ENCODE measurements at places on chromosomes 6 and 20.
A peak's percentile ranks its signal among the peaks of the same experiment; 100 is the strongest.

GRCh38 chr6:20746024-20746423 is 211.8 kb downstream of the CDKAL1 start:
- no peak for DNase-seq

- DNase-seq = no peak
Observed at GRCh38 chr6:132310921-132311320, 90.4 kb downstream of the MOXD1 start.

DNA sequence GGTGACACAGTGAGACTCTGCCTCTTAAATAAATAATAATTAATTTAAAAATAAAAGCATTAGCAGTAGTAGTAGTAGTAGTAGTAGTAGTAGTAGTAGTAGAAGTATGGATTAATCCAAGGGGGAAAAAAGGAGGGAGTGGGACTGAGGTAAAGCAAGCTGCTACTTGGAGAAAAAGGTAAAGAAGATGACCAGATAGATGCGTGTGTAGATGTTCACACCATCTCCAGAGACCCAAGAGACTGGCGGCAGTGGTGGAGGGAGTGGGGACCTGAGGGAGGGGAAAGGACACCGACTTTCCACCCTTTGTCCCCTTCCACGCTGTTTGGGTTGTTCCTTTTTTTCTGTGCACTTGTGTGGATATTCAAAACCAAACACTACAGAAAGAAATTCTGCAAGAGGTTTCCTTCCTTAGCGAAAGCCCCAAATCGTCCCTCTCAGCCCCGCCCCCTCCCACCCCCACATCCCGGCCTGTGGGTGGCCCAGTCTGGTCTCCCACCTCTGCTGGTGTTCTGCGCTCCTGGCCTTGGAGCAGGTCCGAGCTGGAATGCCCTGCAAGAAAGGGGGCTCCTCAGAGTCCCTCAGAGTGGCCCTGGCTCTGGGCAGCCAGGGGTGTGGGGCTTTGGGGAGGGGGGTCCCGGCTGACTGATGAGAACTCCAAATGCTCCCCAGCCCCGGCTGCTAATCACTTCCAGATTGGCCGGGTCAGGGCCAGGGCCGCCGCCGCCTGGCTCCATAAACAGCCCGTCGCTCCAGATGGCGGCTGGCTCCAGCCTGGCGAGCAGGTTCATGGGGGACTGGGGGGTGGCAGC is 60.2 kb downstream of the UBE2V1 start:
- no peak for DNase-seq

- DNase-seq = no peak
Observed at GRCh38 chr6:129031051-129031599, 148.2 kb downstream of the LAMA2 start.

DNA sequence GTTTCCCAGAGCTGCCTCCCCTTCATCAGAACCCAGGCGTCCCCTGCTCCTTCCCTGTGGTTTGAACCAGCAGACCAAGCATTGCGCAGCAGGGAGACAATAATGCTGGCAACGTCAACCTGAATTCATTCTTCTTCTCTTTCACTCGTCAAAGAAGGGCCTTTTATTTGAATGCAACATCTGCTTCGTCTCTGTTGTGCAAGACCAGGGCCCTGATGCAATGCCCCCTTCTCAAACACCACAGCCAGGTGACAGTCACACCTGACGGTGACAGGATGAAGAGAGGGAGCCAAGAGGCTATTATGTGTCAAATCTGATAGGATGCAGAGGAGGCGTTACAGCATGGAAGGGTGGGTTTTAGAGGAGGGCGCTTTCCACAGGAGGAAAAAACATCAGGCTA is 8.0 kb downstream of the INSM1 start:
- DNase-seq = no peak

- DNase-seq = no peak
Observed at GRCh38 chr6:10384610-10385523, 30.0 kb downstream of the TFAP2A start.

GRCh38 chr6:26123947-26124780 is 36.9 kb downstream of the HFE start:
- DNase-seq = peak; percentile 59

All from neural crest cell (in vitro differentiated cells).